ENCODE measurements at places on chromosomes 5 and 9. TPM values are rescaled to one million over a fixed set of nuclear protein-coding genes. Genes with fewer than 3 reads are reported as not detected.

GRCh38 chr9:1522219-1522767, 472.1 kb downstream of the DMRT2 start:
- H3K27ac ChIP-seq = no peak overlapping the region
- DNase-seq = no peak
- H3K27me3 ChIP-seq = no peaks in the 10 kb centered on the region
- H3K4me1 ChIP-seq = no peaks in the 10 kb centered on the region
- H3K36me3 ChIP-seq = no peaks in the 10 kb centered on the region

GRCh38 chr9:71663216-71663615, 105.1 kb downstream of the CEMIP2 start:
- H3K27ac ChIP-seq = no peak overlapping the region
- no peaks in the 10 kb centered on the region for H3K27me3 ChIP-seq
- no peak overlapping the region for H3K4me3 ChIP-seq
- no peaks in the 10 kb centered on the region for H3K36me3 ChIP-seq
- H3K4me1 ChIP-seq = no peaks in the 10 kb centered on the region

GRCh38 chr5:99068944-99069650, 140.3 kb upstream of the CHD1 start:
- no peaks in the 10 kb centered on the region for H3K4me1 ChIP-seq
- no peaks in the 10 kb centered on the region for H3K36me3 ChIP-seq
- no peak overlapping the region for H3K4me3 ChIP-seq
- no peaks in the 10 kb centered on the region for H3K27me3 ChIP-seq

GRCh38 chr9:9901624-9902023, 711.2 kb downstream of the PTPRD start:
- no peaks in the 10 kb centered on the region for H3K4me1 ChIP-seq
- H3K36me3 ChIP-seq = no peaks in the 10 kb centered on the region
- no peak for DNase-seq
- H3K27ac ChIP-seq = no peak overlapping the region
- no peaks in the 10 kb centered on the region for H3K27me3 ChIP-seq

GRCh38 chr5:16916262-16916878, 19.7 kb downstream of the MYO10 start:
- DNase-seq = no peak
- no peak overlapping the region for H3K4me3 ChIP-seq
- no peaks in the 10 kb centered on the region for H3K36me3 ChIP-seq
- H3K27ac ChIP-seq = no peak overlapping the region

- no peak overlapping the region for H3K27ac ChIP-seq
- peaks cover 46% of the 10 kb centered on the region for H3K4me1 ChIP-seq
- H3K27me3 ChIP-seq = no peaks in the 10 kb centered on the region
- no peak overlapping the region for H3K4me3 ChIP-seq
- no peak for DNase-seq
Observed at GRCh38 chr9:97990259-97990658, 7.1 kb downstream of the ANP32B start.

Gene ZNF483
- polyA plus RNA-seq = 8.3 TPM
